GM12878 (cell line): ENCODE measurements at places on chromosomes 2 and 18. TPM values are rescaled to one million over a fixed set of nuclear protein-coding genes. Genes with fewer than 3 reads are reported as not detected.

MBD5 gene
- 35.5 and 38.0 TPM in 2 replicates for total RNA-seq

DSG1 gene
- 2.8 and 3.9 TPM in 2 replicates for total RNA-seq

ASXL3 gene
- 0.15 TPM in 1 of 2 replicates, not detected in the other for total RNA-seq

TRIB2 gene
- 8.4 and 9.7 TPM in 2 replicates for total RNA-seq

TSPYL6 gene
- total RNA-seq = not detected in 2 replicates

EML6 gene
- total RNA-seq = 0.32 and 0.36 TPM in 2 replicates

SOCS6 gene
- 6.1 and 6.5 TPM in 2 replicates for total RNA-seq

PDE11A gene
- not detected in 2 replicates for total RNA-seq

GPR35 gene
- total RNA-seq = 0.56 and 1.1 TPM in 2 replicates

TRAK2 gene
- 20.0 and 20.6 TPM in 2 replicates for total RNA-seq

OSBPL6 gene
- total RNA-seq = 0.11 TPM in 1 of 2 replicates, not detected in the other

RBM44 gene
- 0.56 and 0.98 TPM in 2 replicates for total RNA-seq

HMSD gene
- 49.4 and 62.2 TPM in 2 replicates for total RNA-seq

TMEM247 gene
- not detected in 2 replicates for total RNA-seq

MAP3K19 gene
- total RNA-seq = not detected in 2 replicates

SERPINB5 gene
- not detected in 2 replicates for total RNA-seq

ASB18 gene
- total RNA-seq = not detected in 2 replicates

HOXD11 gene
- total RNA-seq = not detected in 2 replicates

RUFY4 gene
- total RNA-seq = 1.5 and 2.7 TPM in 2 replicates

CCT7 gene
- total RNA-seq = 474 and 494 TPM in 2 replicates

HOXD3 gene
- not detected in 2 replicates for total RNA-seq

MFSD2B gene
- total RNA-seq = 0.19 and 0.28 TPM in 2 replicates

IKZF2 gene
- total RNA-seq = 144 and 145 TPM in 2 replicates

FN1 gene
- total RNA-seq = 5.9 TPM in 2 replicates

IRS1 gene
- total RNA-seq = 1.7 TPM in 2 replicates

NEU2 gene
- total RNA-seq = not detected in 2 replicates

ARHGEF4 gene
- 0.21 TPM in 2 replicates for total RNA-seq

DSG3 gene
- 0.24 and 0.31 TPM in 2 replicates for total RNA-seq

NXPH2 gene
- total RNA-seq = not detected in 2 replicates

KCNJ3 gene
- not detected in 2 replicates for total RNA-seq

RNF152 gene
- total RNA-seq = 0.03 TPM in 2 replicates

SKOR2 gene
- not detected in 2 replicates for total RNA-seq

OSR1 gene
- not detected in 2 replicates for total RNA-seq

ZBTB7C gene
- total RNA-seq = 0.08 TPM in 1 of 2 replicates, not detected in the other
